ENCODE measurements at places on chromosomes 2 and 18.

GRCh38 chr2:196183172-196183473 lies 11.7 kb upstream of the STK17B start:
- no peak for DNase-seq

GRCh38 chr2:42618116-42618515 lies 49.7 kb downstream of the MTA3 start:
- DNase-seq: no peak

DNA sequence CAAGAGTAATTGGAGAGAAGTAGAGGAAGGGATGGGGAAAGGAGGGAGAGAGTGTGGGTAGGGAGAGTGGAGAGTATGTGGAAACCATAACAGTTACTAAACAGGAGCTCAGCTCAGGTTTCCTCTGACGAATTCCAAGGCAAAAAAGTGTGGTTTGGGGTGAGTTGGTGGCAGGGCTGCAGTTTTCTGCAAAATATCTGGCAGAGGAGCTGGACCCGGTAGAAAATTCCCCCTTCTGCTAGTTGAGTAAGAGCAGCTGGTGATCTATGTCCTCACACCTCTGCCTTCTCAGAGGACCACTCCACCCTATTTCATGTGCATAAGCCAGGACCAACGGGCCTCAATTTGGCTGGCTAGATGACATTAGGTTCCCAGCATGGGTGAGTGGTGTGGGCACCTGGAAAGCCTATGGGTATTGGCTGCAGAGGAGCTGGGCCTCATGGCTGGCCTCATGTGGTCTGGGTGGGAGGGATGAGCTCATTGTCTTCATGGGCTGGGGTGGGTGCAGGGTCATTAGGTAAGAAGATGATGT lies 13.2 kb downstream of the NRP2 start:
- DNase-seq: no peak

DNA sequence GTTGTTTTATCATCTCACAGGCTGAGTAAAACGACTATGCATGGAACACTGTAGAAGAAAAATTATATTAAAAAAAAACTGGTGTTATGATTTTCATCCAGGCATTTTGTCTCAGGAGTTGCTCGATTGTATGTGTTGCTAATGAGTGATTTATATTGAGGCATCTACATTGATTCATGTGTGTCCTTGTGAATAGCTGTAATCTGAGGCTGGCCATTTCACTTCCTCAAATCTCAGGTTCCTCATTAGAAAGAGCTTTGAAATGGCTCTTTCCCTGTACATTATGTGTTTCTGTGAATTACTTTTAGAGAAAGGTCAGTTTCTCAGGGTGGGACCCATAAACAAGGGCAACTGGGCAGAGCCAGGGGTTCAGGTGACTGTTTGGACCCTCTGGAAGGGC lies 2.3 kb downstream of the IL18R1 start:
- DNase-seq: no peak

GRCh38 chr2:200276472-200276871 lies 30.0 kb upstream of the SPATS2L start:
- DNase-seq: no peak

- DNase-seq: no peak
Measured at GRCh38 chr2:239717319-239717675, 307.8 kb downstream of the NDUFA10 start.

- no peak for DNase-seq
Measured at GRCh38 chr2:2229626-2230432, 101.2 kb downstream of the MYT1L start.

DNA sequence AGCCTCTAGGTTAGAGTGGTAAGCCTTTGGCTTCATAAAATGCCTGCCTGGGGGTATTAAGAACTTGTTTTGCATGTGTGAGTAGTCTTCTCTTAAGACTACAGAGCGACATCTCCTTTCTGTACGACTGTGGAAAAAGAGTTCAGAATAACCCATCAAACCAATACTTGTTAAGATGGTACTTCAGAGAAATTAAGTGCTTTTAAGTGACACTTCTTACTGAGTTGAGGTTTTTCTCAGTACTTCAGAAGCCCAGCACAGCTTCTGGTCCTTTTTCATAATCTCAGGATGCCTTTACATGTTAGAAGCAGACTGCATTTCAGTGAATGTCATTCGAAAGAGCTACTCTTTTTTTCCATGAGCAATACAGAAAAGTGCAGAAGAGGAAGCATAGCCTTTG lies 10.8 kb downstream of the XRCC5 start:
- no peak for DNase-seq

DNA sequence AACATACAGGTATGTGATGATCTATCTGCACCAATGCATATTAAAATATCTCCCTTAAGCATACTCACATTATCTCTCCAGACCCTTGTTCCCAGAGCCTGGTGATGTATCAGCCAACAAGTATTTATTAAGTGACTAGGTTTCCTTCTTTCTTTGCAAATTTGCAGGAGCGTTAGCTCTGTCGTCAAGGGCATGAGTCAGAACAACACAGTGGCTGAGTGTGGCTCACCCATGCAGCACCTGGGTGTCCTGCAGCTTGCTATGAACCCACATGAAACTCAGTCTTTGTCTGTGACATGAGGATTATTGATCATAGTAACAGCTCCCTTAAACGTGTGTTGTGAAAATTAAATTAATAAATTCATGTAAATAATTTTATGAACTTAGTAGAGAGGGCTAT lies 96.6 kb downstream of the PIEZO2 start:
- no peak for DNase-seq

- no peak for DNase-seq
Measured at GRCh38 chr2:19250906-19251305, 107.5 kb downstream of the OSR1 start.

GRCh38 chr2:18209934-18210639 lies 331.6 kb downstream of the KCNS3 start:
- no peak for DNase-seq

DNA sequence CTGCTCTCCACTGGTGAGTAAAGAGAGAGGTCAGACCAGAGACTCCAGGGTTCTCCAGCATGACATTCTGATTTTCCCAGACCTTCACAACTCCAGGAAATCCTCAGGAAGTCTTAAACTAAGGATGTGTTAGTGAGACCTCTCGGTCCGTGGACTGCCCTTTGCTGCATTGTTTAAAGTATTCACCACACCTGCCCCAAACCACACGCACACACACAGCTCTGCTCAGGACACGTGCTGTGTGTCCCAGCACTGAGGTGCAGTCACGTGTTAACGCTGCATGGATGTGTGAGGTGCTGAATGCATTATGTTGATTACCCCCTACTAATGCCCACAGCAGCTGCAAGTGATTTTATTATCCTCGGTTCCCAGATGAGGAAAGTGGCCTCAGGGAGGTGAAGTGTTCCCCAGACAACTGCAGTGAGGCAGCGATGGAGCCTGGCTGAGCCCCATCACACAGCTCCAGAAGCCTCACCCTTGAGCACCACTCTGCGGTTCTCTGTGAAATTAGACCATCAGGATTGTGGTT lies 68.4 kb downstream of the TRAPPC12 start:
- DNase-seq: no peak

DNA sequence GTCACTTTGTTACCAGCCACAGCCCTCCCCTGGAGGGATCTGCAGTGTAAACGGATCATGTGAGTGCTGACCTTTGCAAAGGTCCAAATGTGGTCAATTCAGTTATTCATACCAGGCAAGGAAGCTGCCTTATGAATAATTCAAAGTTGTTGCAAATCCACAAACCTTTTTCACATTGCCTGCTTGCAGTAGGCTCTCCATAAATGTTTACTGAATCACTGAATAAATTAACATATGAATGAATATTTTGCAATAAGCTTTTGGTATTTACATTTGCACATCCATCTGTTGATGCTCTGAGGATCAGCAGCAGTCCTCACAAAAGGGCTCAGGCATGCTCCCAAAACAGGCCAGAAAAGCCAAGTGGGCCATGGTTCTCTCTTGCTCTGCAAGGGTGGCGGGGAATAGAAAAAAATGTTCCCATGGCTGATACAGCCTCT lies 156.8 kb downstream of the VAPA start:
- no peak for DNase-seq
